ENCODE measurements at places on chromosomes 13 and 19.

GRCh38 chr19:4015705-4016402 is 8.3 kb downstream of the PIAS4 start:
- DNase-seq = no peak

DNA sequence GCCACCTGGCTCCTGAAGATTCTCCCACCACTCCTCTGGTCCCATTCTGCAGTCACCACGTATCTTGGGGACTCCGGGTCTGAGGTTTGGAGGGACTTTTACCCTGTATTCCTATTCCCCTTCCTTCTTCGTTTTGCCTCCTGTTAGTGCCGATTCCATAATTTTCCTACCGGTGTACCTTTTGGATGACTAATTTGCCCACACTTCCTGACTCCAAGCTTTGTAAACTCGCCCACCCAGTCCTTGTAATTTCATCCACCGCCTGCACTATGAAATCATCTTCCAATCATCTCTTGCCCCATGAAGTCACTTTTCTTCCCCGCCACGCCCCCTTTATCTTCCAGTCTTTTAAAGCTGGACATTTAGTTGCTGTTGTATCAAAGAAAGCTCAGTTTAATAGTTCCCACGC is 572 bp downstream of the UCHL3 start:
- no peak for DNase-seq

DNA sequence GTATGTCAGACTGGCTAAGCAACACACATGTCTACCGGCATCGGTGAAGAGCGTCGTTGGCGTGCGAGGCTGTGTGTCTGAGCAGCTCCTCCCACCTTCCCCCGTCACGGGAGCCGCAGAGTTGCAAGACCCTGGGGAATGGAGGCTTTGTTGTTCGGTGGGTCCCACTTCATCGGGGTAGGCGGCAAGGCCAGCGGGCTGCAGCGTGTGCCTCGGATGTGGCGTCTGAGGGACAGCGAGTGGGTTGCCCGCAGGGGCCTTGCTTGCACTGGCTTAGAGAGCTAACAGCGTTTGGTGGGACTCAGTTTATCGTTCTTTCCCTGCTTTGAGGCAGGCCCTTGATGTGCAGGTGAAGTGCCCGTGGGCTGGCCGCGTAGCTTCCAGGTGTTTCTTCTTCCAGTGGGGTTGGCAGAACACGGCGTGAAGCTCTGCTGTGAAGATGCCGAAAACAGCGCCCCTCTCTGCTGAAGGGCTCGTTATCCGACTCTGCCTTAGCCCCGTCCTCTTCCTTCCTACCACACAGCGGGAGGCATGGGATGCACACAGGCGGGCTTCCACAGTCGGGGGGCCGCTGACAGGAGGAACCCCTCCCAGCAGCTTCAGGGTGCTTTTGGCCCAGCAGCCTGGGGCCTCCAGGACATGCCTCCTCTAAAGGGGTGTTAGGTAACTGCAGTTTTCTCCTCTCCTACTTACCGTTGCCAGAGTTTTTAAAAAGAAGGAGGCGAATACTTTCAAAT is 85.2 kb downstream of the ATP11A start:
- no peak for DNase-seq

DNA sequence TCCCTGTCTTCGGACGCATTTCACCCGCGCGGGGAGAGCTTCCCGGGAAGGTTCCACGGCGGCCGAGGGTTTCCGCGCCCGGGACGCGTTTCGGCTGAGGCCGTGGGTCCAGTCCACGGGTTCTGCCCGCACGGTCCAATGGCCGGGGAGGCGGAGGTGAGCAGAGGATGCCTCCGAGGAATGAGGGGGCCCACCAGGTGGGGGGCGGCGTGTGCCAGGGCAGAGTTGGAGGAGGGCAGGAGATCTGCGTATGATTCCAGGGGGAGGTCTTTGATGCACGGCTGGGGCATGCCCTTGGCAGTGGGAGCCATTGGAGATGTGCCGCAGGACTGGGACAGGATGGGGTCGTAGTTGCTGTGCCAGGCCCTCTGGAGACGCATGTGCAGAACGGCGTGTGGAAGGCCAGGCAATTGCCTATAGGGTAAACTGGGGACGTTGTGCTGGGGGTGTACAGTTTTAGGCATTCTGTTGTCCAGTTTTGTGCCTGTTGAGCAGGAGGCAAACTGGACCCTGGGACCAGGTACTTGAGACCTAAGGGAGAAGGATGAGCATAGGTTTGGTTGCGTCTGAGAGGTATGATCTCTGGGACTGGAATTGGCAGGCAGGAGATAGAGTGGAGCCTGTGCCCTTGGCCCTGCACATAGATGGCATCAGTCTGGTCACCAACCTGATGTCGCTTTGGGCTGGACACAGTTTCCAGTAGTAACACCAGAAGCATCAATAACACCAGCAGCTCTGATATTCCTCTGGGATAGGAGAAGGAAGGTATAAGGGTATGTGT is 751 bp downstream of the ZNF584 start:
- DNase-seq = no peak

DNA sequence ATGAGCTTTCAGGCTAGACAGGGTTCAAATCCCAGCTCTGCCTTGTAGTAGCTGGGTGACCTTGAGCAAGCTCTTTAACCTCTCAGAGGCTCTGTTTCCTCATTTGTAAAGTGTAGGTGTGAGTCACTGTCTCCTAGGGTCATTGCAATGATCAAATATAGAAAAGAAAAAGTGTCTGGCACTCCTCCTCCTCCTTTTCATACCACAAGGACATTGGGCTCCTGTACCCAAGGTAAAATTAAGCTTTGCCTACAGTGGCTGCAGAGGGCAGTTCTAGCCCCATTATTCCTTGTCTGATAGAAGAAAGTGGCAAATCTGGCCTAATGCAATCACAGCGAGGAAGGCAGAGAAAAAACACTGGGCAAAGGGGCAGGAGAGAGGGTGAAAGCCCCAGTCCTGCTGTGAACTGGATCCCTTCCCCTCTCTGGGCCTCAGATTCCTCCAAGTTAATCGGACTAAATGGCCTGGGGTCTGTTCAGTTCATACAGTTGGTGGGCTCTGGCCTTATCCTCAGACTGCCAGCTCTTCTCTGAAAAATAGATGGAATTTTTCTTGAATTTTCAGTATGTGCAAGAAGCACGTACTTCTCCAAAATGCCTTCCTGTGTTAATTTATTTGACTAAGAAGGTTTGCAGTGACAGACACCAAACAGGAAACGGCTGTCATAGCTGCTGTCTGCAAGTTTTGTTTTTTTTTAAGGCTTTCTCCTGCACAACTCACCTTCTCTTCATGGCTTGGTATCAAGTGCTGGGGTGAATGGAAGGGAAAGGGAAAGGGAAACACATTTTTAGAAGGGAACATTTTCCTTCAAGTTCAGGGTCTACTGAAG is 35.3 kb downstream of the RGCC start:
- DNase-seq = peak; percentile 34

GRCh38 chr13:108313382-108313781 is 43.9 kb downstream of the TNFSF13B start:
- no peak for DNase-seq

- DNase-seq = no peak
These were observed at the start of gene BCAM for GRCh38 chr19:44808463-44809371. Gene BCAM, plus strand, starts transcription at chr19:44809103. Its CDS starts 22 bp downstream, at chr19:44809125.

GRCh38 chr13:30256713-30257467 is 50.5 kb downstream of the KATNAL1 start:
- no peak for DNase-seq

DNA sequence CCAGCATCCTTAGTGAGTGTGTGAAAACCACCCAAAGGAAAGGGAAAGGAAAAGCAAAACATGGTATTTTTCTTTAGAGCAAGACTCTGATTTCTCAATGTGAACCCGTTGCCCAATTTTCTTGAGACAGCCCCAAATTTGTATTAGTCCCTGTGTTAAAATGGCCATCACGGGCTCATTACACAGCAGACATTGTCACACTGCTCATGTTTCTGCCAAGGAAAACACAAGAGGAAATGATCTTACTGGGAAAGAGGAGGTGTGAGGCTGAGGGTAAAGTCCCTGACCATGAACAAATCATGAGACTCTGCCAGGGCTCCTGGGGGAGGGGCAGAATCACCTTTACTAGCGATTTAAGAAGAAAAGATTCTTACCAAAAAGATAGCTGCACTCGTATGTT is 54.4 kb downstream of the FAM124A start:
- DNase-seq = no peak

GRCh38 chr13:60137911-60138560 is 25.7 kb downstream of the DIAPH3 start:
- no peak for DNase-seq

Measured in activated gamma-delta T cell treated with Interleukin-2 at 50 U/mL for 16 hours (primary cell).